ENCODE measurements at places on chromosomes 1 and 21. TPM values are rescaled to one million over a fixed set of nuclear protein-coding genes. Genes with fewer than 3 reads are reported as not detected.
A peak's percentile ranks its signal among the peaks of the same experiment; 100 is the strongest.

Gene GPR37L1
- not detected for total RNA-seq

DNA sequence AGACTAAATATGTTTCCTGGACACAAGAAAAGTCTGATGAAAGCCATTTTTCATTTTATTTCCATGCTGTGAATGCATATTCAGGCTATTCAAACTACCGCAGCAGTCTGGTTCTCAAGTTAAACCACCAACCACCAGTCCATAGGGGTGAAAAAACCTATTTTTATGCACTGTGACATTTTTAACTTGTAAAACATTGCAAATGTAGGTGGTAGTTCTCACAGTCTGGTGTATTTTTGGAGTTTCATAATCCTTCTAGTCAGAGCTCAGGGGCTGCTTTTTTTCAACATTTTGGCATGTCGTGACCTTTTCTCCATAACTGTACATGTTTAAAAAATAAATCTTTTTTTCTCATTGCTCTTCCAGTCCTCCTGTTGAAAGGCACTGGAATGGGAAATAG lies 907.6 kb upstream of the ADGRL2 start:
- no peak for DNase-seq
- no peak overlapping the region for H3K4me3 ChIP-seq
- no peaks in the 10 kb centered on the region for H3K4me1 ChIP-seq
- H3K36me3 ChIP-seq = no peaks in the 10 kb centered on the region

DNA sequence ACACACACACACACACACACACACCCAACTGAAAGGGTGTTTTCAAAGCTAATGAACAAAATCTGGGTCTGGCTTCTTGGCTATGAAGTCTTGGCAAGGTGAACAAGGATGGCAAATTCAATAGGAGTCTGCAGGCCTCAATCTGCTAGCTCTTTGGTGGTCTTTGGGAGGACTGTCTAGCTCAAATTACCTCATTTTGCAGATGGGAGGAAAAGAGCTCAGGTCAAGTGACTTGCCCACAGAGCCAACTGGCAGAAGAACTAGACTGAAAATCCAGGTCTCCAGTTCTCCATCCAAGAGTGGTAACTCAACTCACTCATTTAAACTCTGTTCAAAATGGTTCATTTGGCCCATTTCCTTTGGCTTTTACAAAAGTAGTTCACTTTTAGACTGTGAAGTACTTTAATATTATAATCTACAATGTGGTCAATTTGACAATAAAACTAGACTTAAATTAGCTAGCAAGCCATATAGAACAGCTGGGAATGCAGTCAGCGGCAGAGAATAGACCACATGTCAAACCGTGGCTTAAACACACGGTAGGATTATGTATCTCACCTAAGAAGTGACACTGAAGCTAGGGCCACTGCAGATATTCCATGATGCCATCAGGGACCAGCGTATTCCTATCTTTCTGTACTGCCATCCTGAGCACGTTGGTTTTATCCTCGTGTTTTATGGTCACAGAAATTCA lies 112.9 kb downstream of the APP start:
- H3K36me3 ChIP-seq = no peaks in the 10 kb centered on the region
- no peak for DNase-seq
- no peaks in the 10 kb centered on the region for H3K4me1 ChIP-seq
- H3K27me3 ChIP-seq = no peaks in the 10 kb centered on the region
- no peak overlapping the region for H3K4me3 ChIP-seq
- no peak overlapping the region for H3K27ac ChIP-seq

DNA sequence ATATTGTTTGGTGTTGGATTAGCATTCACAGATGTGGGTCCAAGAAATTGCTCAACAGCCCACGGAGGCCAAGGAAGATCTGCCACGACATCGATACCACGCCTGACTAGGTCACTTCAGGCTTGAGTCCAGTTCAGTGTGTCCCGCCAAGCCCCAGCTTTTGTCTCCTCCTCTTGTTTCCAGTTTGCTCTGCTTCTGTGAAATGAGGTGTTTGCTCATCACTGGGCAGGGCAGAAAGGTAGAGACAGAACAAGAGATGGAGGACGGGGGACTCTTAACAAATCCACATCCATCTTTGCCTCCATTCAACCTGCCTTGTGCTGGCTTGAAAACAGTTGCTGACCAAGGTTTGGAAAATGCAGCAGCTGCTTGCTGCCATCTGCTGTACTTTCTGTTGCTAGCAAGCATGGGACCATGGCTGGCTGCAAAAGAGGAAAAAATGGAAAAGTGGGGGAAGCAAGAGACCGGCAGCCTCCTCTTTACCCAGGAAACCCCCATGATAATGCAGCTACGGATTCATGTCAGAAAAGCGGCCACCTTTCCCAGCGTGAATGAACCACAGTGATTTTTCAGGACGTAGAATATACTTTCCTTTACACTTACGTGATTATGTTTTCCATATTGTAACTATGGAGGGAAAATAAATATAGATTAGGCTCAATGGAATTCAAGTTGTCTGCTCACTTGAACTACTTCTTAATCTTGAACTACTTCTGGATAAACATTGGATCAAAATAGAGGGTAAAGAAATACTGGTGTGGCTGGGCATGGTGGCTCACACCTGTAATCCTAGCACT lies 80.2 kb upstream of the GREM2 start:
- H3K27me3 ChIP-seq = peaks cover 1% of the 10 kb centered on the region
- H3K4me3 ChIP-seq = no peak overlapping the region
- H3K4me1 ChIP-seq = peaks cover 5% of the 10 kb centered on the region
- H3K27ac ChIP-seq = no peak overlapping the region
- DNase-seq = peak; percentile 3
- no peaks in the 10 kb centered on the region for H3K36me3 ChIP-seq

- no peak overlapping the region for H3K4me3 ChIP-seq
- no peak for DNase-seq
Measured at GRCh38 chr1:178580876-178581275, 68.0 kb downstream of the TEX35 start.

Gene CMPK1
- 101 TPM for total RNA-seq

- no peak overlapping the region for H3K4me3 ChIP-seq
- H3K27ac ChIP-seq = no peak overlapping the region
- no peaks in the 10 kb centered on the region for H3K27me3 ChIP-seq
- no peaks in the 10 kb centered on the region for H3K4me1 ChIP-seq
Measured at GRCh38 chr1:67583462-67583950, 101.5 kb upstream of the GADD45A start.

- no peak for DNase-seq
- H3K4me3 ChIP-seq = no peak overlapping the region
- peaks cover 30% of the 10 kb centered on the region for H3K4me1 ChIP-seq
- peaks cover 2% of the 10 kb centered on the region for H3K36me3 ChIP-seq
- peak overlapping the region; percentile 3 for H3K27ac ChIP-seq
- H3K27me3 ChIP-seq = no peaks in the 10 kb centered on the region
Measured at GRCh38 chr1:84089867-84090266, 54.2 kb upstream of the PRKACB start.

Gene NLRP3
- total RNA-seq = 3.6 TPM

DNA sequence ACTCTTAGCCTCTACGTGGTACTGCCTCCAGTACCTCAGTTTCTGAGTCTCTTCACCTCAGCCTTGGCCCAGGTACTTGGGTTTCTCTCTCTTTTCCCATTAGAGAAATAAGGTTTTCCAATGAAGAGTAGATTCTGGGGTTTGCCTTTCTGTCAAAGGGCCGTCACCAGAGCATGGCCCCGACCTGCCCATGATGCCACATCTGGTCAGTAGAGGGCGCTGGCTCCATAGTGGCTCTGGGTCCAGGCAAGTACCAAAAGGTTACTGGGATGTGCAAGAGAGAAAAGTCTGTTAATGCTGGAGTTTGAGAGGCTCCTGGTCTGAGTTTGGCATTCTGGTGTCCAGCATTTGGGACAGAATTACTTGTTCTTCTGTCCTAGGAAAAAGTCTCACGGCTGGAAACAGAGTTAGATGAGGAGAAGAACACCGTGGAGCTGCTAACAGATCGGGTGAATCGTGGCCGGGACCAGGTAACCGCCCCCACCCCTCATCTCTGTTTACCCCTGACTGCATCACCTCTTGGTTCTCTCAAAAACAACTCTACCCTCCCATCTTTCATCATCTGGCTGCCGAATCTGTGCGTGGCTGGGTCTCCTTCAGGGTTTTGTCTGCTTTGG lies 5.3 kb upstream of the TUFT1 start:
- H3K4me3 ChIP-seq = no peak overlapping the region
- H3K36me3 ChIP-seq = no peaks in the 10 kb centered on the region
- DNase-seq = peak; percentile 88
- H3K27me3 ChIP-seq = no peaks in the 10 kb centered on the region
- H3K27ac ChIP-seq = no peak overlapping the region

- no peak for DNase-seq
- no peak overlapping the region for H3K27ac ChIP-seq
- peaks cover 10% of the 10 kb centered on the region for H3K27me3 ChIP-seq
- H3K4me3 ChIP-seq = no peak overlapping the region
- H3K36me3 ChIP-seq = no peaks in the 10 kb centered on the region
- H3K4me1 ChIP-seq = no peaks in the 10 kb centered on the region
Measured at GRCh38 chr1:85480566-85480965, 15.6 kb upstream of the DDAH1 start.

DNA sequence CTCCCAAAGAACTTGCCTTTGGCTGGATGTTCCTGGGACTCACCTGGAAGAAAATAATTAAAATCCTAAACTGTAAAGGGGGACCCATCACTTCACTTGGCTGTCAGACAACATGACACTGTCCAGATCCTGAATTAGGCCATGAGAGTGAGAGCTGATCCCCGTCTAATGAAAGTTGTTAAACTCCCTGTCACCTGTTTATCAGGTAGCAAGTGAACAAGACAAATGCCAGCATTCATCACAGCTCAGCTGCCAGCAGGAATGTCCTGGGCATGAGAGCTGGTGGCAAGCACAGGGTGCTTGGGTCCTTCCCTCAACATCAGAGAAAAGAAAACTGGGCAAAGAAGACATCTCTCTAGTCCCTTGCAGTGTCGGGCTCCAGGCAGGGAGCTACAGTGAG lies 23.8 kb downstream of the PMVK start:
- H3K4me3 ChIP-seq = no peak overlapping the region
- H3K4me1 ChIP-seq = no peaks in the 10 kb centered on the region
- peaks cover 8% of the 10 kb centered on the region for H3K36me3 ChIP-seq
- no peaks in the 10 kb centered on the region for H3K27me3 ChIP-seq
- H3K27ac ChIP-seq = no peak overlapping the region

GRCh38 chr1:54356680-54357147 lies 49.5 kb downstream of the SSBP3 start:
- H3K4me3 ChIP-seq = peak overlapping the region; percentile 78
- peak overlapping the region; percentile 92 for H3K27ac ChIP-seq
- H3K4me1 ChIP-seq = peaks cover 91% of the 10 kb centered on the region
- H3K36me3 ChIP-seq = peaks cover 19% of the 10 kb centered on the region

GRCh38 chr1:235946571-235946981 lies 79.9 kb upstream of the LYST start:
- no peak overlapping the region for H3K4me3 ChIP-seq
- H3K27me3 ChIP-seq = no peaks in the 10 kb centered on the region
- no peak overlapping the region for H3K27ac ChIP-seq
- no peaks in the 10 kb centered on the region for H3K36me3 ChIP-seq
- H3K4me1 ChIP-seq = peaks cover 17% of the 10 kb centered on the region
- DNase-seq = peak; percentile 20

Gene ADAMTSL4
- 0.11 TPM for total RNA-seq

DNA sequence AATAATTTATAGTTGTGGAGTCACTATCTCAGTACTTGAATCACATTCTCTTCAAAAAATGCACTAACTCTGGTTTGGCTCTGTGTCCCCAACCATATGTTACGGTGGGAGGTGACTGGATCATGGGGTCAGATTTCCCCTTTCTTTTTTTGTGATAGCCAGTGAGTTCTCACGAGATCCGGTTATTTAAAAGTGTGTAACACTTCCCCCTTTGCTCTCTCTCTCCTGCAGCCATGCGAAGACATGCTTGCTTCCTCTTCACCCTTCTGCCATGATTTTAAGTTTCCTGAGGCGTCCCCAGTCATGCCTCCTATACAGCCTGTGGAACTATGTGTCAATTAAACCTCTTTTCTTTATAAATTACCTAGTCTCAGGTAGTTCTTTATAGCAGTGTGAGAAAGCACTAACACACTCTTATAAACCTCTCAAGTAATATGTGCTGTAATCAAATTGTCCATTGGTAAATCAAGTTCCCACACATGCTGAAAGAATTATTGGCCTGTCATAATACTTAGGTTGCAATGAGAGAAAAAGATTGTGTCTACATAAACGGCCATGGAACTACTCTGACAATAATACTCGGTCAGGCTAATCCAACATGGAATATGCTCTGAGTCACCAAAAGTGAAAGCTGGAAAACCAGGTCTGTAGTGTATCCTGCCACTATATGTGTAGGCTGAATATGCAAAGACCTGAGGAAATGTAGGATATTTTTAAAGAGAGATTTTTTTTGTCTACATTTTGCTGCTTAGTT lies 107.5 kb downstream of the SLC44A5 start:
- no peaks in the 10 kb centered on the region for H3K4me1 ChIP-seq
- no peak overlapping the region for H3K4me3 ChIP-seq
- no peak overlapping the region for H3K27ac ChIP-seq
- no peak for DNase-seq
- peaks cover 5% of the 10 kb centered on the region for H3K27me3 ChIP-seq

- no peak for DNase-seq
- no peak overlapping the region for H3K27ac ChIP-seq
- H3K36me3 ChIP-seq = no peaks in the 10 kb centered on the region
- H3K27me3 ChIP-seq = no peaks in the 10 kb centered on the region
- H3K4me1 ChIP-seq = peaks cover 2% of the 10 kb centered on the region
Measured at GRCh38 chr1:109208836-109209463, 4.8 kb upstream of the SARS1 start.

DNA sequence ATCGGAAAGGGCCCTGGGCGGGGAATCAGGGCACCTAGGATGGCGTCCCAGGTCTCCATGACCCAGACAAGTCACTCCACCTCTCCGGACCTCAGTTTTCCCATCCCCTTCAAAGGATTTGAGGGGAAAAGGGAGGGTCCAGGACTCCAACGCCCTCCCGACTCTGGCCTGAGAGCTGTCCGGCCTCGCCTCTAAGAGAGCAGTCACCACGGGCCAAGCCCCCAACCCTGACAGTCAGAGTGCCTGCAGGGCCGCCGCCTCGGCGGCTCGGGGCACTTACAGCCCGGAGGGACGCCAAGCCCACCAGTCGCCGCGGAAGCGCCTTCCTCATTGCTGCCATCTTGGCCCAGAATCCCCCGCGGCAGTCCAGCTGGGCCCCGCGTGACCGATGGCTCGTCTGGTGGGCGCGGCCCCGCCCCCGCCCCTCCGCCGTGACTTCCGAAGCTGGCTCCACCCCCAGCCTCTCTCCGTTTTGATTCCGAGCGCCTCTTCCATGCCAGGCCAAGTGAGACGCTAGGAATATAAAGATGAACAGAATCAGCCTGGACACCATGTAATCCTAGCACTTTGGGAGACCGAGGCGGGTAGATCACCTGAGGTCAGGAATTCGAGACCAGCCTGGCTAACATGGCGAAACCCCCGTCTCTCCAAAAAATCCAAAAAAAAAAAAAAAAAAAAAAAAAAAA lies at the start of gene HMGCL:
Gene HMGCL, minus strand, starts transcription at position 354 of the 686 bp plus-strand sequence. Its CDS starts 14 bp downstream, at position 340.
- DNase-seq = peak; percentile 94
- peak within 1 kb of the TSS; percentile 97 for H3K4me3 ChIP-seq
- H3K27ac ChIP-seq = peak within 1 kb of the TSS; percentile 96
- H3K27me3 ChIP-seq = no peaks in the 10 kb centered on the region

DNA sequence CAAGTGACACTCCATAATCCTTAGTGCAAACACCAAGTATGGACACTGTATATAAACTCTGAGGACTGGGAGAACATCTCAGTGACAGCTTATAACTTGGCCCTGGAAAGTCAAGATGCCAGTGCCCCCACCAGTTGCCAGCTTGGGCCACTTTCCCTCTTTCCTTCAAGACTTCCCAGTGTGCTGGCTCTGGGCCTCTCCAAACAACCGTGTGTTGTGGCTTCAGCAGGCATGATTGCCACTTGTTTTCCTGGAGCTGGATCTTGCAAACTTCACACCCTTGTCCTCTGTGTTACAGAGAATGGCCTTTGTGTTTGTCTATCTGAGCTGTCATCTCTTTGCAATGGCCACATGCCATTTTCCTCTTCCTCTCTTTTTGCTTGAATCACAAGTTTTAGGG lies 37.0 kb downstream of the CCDC185 start:
- no peak overlapping the region for H3K4me3 ChIP-seq
- no peak for DNase-seq
- no peak overlapping the region for H3K27ac ChIP-seq
- H3K36me3 ChIP-seq = no peaks in the 10 kb centered on the region
- H3K4me1 ChIP-seq = no peaks in the 10 kb centered on the region

Gene GPATCH2
- 6.0 TPM for total RNA-seq
